HepG2 (cell line): ENCODE measurements at places on chromosomes 7 and 10. TPM values are rescaled to one million over a fixed set of nuclear protein-coding genes. Genes with fewer than 3 reads are reported as not detected.

DNA sequence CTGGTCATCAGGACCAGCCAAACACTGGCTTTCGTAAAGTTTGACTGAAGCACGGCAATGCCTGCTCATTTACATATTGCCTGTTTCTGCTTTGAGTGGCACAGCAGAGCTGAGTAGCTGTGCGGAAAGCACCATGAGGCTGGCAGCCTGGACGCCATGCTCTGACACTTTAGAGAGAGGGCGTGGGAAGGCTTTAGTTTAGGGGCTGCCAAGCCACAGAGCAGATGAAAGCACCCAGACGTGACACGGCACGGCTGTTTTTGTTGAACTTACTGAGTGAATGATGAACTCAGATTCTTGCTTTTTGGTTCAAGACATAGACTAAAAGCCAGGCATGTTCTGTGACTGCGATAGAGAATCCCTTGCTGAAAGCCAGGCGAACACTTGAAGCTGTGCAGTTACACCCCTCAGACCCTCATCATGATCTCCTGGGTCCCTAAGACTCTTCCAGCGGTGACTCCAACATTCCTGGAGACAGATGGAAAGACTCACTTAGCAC lies 182.1 kb downstream of the ZMYND11 start:
- H3K4me1 ChIP-seq = no peaks in the 10 kb centered on the region
- 0 out of 2 replicates have a peak, but pooled peaks cover 3% of the 10 kb centered on the region for H3K36me3 ChIP-seq
- no peak for DNase-seq
- no peak overlapping the region for H3K27ac ChIP-seq
- no peaks in the 10 kb centered on the region for H3K27me3 ChIP-seq
- H3K4me3 ChIP-seq = no peak overlapping the region

DNA sequence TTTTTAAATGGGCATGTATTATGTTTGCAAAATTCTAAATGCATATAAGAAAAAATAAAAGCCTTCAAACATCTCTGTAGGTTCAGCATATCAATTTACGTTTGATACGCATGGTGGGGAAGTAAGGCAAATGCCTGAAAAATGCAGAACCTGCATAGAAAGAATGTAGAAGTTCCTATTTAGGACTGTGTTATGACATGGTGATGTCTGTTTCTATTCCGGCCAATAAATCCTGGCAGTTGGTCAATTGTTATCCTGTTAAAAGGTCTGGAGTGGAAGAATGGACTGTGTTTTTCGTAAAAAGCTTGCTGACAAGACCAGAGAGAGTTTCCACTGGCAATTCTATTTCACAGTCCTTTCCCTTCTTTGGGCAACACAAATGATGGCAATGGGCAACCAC lies 49.6 kb upstream of the CAV2 start:
- no peak overlapping the region for H3K4me3 ChIP-seq
- no peaks in the 10 kb centered on the region for H3K4me1 ChIP-seq
- H3K27me3 ChIP-seq = 0 out of 3 replicates have a peak, but pooled peaks cover 2% of the 10 kb centered on the region
- H3K36me3 ChIP-seq = no peaks in the 10 kb centered on the region
- no peak overlapping the region for H3K27ac ChIP-seq
- DNase-seq = no peak

- H3K4me3 ChIP-seq = no peak overlapping the region
- peaks cover 9% of the 10 kb centered on the region; the same call in 2 of the 3 replicates for H3K27me3 ChIP-seq
- H3K36me3 ChIP-seq = no peaks in the 10 kb centered on the region
- H3K27ac ChIP-seq = no peak overlapping the region
Observed at GRCh38 chr10:30738416-30738815, 108.9 kb upstream of the LYZL2 start.

Gene SLC29A3
- total RNA-seq = 5.3 and 8.6 TPM in 2 replicates

Gene GAD2
- not detected in 2 replicates for total RNA-seq

Gene PTF1A
- total RNA-seq = not detected in 2 replicates

DNA sequence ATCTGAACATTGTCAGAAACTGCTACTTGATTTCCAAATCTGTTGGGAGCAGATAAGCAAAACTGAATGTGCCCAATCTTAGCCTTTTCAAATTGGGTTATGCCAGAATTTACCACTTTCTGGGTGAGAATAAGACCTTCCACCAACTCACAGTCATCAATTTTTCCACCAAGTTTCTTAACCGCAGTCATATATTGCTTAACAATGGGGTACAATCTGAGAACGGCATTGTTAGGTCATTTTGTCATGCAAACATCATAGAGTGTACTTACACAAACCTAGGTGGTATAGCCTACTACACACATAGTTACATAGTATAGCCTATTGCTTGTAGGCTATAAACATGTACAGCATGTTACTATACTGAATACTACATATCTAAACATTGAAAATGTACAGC lies 16.0 kb downstream of the MRPS33 start:
- H3K27me3 ChIP-seq = no peaks in the 10 kb centered on the region
- DNase-seq = no peak
- no peaks in the 10 kb centered on the region for H3K36me3 ChIP-seq
- H3K4me3 ChIP-seq = no peak overlapping the region

Gene CALML5
- not detected in 2 replicates for total RNA-seq

Gene TRDMT1
- total RNA-seq = 3.0 and 6.1 TPM in 2 replicates

Gene GLI3
- total RNA-seq = not detected in 2 replicates

DNA sequence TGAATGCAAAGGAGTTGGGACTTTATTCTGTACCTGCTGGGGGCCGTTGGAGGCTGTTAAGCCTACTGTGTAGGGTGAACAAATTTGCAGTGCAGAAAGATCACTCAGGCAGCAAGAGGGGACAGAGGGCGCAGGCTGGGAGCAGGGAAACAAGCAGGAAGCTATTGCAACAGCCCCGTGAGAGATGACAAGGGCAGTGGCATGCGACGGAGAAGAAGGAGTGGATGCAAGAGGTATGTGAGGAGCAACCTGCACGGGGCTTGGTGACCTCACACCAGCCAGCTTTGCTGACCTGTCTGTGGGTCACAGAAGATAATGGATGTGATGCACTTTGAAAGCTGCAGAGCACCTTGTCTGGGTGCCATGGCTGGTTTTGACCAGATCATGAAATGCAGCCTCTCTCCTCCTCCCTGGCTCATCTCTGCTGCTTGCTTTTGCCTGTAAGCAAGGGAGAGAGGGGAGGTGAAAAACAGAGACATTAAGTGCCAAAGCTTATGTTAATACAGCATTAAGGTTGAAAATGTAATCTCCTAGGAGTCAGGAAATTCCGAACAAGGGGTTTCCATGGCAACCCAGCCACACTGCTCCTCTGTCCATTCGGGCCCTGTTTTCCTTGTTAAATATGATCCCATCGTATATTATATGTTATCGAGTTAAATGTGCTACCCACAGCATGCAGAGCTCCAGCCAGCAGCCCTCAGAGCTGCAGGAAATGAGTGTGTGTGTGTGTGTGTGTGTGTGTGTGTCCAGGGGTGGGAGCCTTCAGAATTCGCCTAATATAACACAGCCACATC lies 314.3 kb upstream of the ZMIZ1 start:
- no peak overlapping the region for H3K4me3 ChIP-seq
- no peak overlapping the region for H3K27ac ChIP-seq
- H3K27me3 ChIP-seq = no peaks in the 10 kb centered on the region
- H3K4me1 ChIP-seq = peaks cover 34% of the 10 kb centered on the region

Gene TMEM26
- total RNA-seq = not detected in 2 replicates

DNA sequence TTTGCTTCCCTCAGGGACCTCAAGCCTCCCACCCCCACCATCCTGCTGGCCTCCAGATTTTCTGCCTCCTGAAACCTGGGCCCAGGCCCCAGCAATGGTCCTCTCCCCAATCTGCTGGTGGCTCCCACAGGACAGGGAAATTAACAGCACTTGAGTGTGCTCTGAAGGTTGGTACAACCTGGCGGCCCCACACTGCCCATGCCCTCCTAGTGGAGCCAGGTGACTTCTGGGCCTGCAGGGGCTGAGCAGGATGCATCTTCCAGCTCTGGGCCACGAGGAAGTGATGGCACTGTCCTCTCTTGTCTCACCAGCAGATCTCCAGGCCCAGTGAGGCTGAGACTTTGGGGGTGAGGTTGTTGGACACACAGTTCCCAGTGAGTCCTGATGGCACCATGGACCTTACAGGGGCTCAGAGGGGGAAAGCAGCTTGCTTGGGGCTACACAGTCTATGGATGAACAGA lies 3.6 kb upstream of the ZMIZ1 start:
- H3K4me1 ChIP-seq = peaks cover 67% of the 10 kb centered on the region
- no peak for DNase-seq
- H3K36me3 ChIP-seq = no peaks in the 10 kb centered on the region
- no peak overlapping the region for H3K27ac ChIP-seq
- H3K27me3 ChIP-seq = no peaks in the 10 kb centered on the region; the same call in 2 of the 3 replicates

DNA sequence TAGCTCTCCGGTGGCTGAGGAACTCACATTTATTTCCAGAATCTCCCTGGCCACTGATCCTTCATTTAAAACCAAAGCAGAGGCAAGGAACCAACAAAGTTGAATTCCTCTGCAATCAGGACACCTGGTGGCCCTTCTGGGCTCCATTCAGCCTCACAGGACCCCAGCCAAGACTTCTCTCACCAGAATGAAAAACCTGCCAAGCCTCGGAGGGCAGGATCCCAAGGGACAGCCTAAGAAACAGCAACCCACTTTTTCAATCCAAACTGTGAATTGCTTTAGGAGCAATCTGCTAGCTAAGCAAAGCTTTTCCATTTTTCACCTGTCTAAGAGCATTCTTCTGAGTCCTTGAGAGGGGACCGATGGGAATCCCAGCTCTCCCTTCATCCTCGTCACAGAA lies 34.6 kb downstream of the OAT start:
- no peak overlapping the region for H3K27ac ChIP-seq
- no peak for DNase-seq
- peaks cover 21% of the 10 kb centered on the region for H3K4me1 ChIP-seq
- peaks cover 55% of the 10 kb centered on the region for H3K27me3 ChIP-seq

- H3K4me3 ChIP-seq = no peak overlapping the region
- H3K27ac ChIP-seq = no peak overlapping the region
- H3K4me1 ChIP-seq = no peaks in the 10 kb centered on the region
- peaks cover 2% of the 10 kb centered on the region; the same call in 1 of the 2 replicates for H3K27me3 ChIP-seq
Observed at GRCh38 chr10:3206511-3207157, 34.1 kb upstream of the PITRM1 start.

Gene HMX2
- total RNA-seq = not detected in 2 replicates

DNA sequence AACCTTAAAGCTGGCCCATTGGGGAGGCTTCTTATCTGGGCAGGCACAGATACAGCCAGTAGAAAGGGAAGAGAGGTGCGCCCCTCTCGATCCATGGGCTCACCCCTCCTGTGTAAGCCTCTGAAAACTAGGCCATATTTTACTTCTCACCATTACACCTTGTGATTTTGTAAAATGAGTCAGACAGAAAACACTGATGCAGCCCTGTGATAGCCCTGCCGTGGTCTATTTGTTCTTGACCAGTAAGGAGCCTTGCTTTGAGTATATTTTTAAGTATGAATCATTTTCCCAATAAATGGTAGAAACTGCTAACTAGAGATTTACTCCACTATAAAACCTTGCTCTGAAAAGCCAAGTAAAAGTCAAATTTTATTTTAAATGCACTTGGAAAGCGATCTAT lies 329.8 kb upstream of the MBL2 start:
- no peaks in the 10 kb centered on the region for H3K27me3 ChIP-seq
- H3K27ac ChIP-seq = no peak overlapping the region
- no peak for DNase-seq
- H3K36me3 ChIP-seq = no peaks in the 10 kb centered on the region
- no peaks in the 10 kb centered on the region for H3K4me1 ChIP-seq

DNA sequence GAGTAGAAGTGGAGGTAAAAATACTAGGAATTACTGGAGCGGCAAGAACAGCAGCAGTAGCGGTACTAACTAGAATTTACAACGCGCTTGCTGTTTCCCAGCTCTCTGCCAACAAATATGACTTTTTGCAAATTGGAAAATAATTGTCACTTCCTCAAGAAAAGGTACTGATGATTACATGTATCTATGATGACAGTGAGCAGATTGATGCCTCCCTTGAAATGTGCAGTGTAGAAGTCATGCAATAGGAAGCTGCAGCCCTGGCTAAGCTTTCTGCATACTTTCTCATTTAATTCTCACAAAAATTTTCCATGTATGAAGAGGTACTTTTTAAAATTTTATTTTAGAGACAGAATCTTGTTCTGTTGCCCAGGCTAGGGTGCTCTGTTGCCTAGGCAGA lies 49.9 kb downstream of the ANK3 start:
- H3K27me3 ChIP-seq = no peaks in the 10 kb centered on the region
- no peak overlapping the region for H3K4me3 ChIP-seq
- H3K36me3 ChIP-seq = no peaks in the 10 kb centered on the region
- no peak overlapping the region for H3K27ac ChIP-seq
- no peak for DNase-seq

GRCh38 chr7:142384493-142384922 lies 126.7 kb upstream of the PRSS58 start:
- DNase-seq = no peak
- no peak overlapping the region for H3K27ac ChIP-seq
- peaks cover 14% of the 10 kb centered on the region for H3K4me1 ChIP-seq
- H3K4me3 ChIP-seq = no peak overlapping the region

- DNase-seq = no peak
- peaks cover 33% of the 10 kb centered on the region; the same call in 1 of the 3 replicates for H3K27me3 ChIP-seq
- H3K4me1 ChIP-seq = peaks cover 5% of the 10 kb centered on the region; the same call in 1 of the 2 replicates
- no peaks in the 10 kb centered on the region for H3K36me3 ChIP-seq
Observed at GRCh38 chr7:2979201-2979631, 64.5 kb downstream of the CARD11 start.

DNA sequence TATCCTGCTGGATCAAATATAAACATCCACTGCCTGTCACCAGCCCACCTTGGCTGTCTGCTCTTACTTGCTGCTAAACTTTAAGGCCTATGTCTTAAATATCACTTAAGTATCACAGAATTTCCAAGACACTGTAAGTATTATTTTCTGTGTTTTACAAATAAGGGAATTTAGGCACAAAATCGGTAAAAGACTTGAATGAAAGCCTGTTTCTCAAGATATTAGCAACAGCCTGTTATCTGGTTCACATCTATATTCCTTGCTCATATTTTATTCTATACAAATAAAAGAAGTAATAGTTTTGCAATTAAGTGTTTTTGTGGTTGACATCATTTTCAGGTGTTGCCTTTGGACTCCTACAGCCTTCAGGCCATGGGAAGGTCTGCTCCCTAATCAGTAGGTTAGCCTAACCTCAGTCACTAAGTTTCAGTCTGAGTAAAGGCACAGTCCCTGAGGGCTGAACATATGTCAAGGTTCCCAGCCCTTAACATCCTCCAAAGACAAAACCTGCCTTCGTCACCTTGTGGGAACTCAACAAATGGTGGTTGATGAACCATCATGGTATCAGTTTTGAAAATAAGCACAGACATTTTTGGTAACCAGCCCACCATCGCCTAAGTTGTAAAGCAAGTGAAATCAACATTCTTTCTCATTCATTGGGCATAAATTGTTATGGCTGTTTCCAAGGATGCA lies 127.1 kb downstream of the CREB5 start:
- no peaks in the 10 kb centered on the region for H3K4me1 ChIP-seq
- H3K27me3 ChIP-seq = 0 out of 2 replicates have a peak, but pooled peaks cover under 1% of the 10 kb centered on the region
- H3K4me3 ChIP-seq = no peak overlapping the region
- H3K36me3 ChIP-seq = no peaks in the 10 kb centered on the region
- no peak for DNase-seq
- H3K27ac ChIP-seq = no peak overlapping the region

GRCh38 chr7:106535234-106535932 lies 125.6 kb downstream of the CCDC71L start:
- H3K27me3 ChIP-seq = no peaks in the 10 kb centered on the region
- no peak overlapping the region for H3K4me3 ChIP-seq
- H3K27ac ChIP-seq = no peak overlapping the region
- no peak for DNase-seq
- no peaks in the 10 kb centered on the region for H3K4me1 ChIP-seq
